Stimulated activated CD8-positive, alpha-beta memory T cell treated with anti-CD3 and anti-CD28 coated beads, Interleukin-4, amount 100 ng/mL, for 1 hour (primary cell): ENCODE measurements at places on chromosomes 12 and 14.

- no peak for DNase-seq
Observed at GRCh38 chr12:69351462-69352236, 3.5 kb downstream of the LYZ start.

GRCh38 chr14:55457496-55457895 lies 17.1 kb upstream of the TBPL2 start:
- DNase-seq: no peak

- DNase-seq: no peak
Observed at GRCh38 chr14:66092748-66093147, 393.4 kb upstream of the CCDC196 start.

DNA sequence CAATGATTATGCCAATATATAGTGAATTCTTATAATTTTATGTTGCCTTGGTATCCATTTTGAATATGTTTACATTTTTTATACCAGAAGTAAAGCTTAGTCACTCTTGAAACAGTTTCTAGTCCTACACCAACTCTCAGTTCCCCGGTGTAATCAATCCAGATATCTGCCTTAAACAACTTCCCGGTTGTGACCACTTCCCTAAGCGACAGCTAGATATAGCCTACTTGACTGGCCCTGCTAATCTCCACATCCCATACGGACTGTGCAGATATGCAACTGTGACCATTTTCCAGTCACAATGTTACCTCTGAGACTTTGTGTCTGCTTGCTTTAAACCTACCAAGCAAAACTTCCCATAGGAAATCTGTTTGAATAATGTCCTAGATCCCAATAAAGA lies 1551.5 kb upstream of the SEL1L start:
- no peak for DNase-seq

- DNase-seq: no peak
Observed at GRCh38 chr14:106846218-106846617, 1319.8 kb downstream of the TMEM121 start.

GRCh38 chr14:103894034-103894722 lies 34.1 kb upstream of the TDRD9 start:
- DNase-seq: no peak

GRCh38 chr14:36506732-36507614 lies 13.1 kb downstream of the NKX2-1 start:
- no peak for DNase-seq

- DNase-seq: no peak
Observed at GRCh38 chr14:56198438-56198837, 80.2 kb downstream of the PELI2 start.

GRCh38 chr14:93368996-93369712 lies 22.2 kb downstream of the COX8C start:
- DNase-seq: no peak

DNA sequence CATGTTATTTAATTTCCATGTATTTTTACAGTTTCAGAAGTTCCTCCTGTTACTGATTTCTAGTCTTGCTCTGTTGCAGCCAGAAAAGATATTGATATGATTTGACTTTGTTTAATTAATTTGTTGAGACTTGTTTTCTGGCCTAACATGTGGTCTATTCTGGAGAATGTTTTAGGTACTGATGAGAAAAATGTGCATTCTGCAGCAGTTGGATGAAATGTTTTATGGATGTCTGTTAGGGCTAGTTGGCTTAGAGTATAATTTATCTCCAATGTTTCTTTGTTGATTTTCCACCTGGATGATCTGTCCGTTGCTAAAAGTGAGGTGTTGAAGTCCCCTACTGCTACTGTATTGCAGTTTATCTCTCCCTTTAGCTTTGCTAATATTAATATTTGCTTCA lies 54.4 kb downstream of the GPR137C start:
- DNase-seq: no peak

DNA sequence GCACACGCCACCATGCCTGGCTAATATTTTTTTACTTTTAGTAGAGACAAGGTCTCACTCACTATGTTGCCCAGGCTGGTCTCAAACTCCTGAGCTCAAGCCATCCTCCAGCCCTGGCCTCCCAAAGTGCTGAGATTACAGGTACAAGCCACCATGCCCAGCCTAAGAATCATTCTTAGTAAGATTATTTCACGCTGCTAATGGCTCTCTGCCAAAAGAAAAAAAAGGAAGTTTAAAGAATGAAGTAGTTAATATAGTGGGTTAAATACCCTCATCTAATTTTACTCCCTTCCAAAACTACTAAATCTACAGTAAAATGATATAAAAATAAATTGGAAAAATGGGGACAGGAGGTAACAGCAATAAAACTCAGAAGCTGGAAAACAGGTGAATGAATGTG lies 2.6 kb downstream of the ETFRF1 start:
- no peak for DNase-seq

DNA sequence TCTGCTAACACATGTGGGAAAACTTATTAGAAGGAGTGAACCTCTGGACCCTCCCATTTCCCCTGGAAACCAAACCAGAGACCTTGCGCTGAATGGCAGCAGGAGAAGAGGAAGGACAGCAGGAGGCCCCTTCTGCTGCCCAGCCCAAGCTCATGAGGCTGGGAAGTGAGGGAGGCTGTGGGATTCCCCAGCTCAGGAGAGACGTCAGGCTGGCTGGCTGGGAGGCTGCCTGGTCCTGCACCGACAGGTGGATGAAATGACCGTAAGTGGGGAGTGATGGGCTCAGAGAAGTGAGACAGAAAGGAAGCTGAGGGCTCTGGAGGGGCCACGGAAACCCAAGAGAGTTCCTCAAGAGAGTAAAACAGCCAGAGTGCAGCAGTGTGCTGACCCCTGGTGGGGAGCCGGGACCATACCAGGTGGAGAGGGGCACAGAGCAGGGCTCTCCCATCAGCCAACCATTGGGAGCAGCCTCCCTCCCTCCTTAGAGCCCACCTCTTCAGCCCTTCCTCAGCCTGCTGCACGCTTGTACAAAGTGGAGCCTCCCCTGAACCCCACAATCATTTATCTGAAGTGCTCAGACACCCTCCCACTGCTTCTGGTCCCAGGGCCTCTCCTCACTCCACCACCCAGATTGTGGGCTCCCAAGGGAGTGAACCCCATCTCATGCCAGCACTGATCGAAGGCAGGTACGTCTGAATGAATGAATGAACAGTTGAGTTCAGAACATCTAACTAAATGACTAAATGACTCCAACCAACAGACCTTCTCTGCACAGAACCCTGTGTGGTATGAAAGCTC lies 14.0 kb downstream of the TAMALIN start:
- DNase-seq: no peak

GRCh38 chr12:23356440-23356839 lies 593.0 kb downstream of the SOX5 start:
- no peak for DNase-seq

DNA sequence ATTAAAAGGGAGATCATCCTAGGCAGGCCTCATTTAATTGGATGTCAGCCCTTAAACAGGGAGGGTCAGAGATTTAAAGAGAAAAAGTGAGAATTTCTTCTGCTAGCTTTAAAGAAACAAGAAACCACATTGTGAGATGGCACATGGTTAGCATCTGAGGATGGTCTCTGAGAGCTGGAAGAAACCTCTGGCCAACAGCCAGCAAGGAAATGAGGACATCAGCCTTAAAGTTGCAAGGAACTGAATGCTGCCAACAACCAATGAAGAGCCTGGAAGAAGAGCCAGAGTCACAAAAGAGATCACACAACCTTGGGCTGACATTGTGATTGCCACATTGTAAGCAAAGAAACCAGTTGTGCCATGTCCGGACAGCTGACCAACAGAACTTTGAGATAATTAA lies 17.5 kb upstream of the FAR2 start:
- no peak for DNase-seq

- DNase-seq: no peak
Observed at GRCh38 chr12:101501410-101501995, 26.4 kb downstream of the SPIC start.

DNA sequence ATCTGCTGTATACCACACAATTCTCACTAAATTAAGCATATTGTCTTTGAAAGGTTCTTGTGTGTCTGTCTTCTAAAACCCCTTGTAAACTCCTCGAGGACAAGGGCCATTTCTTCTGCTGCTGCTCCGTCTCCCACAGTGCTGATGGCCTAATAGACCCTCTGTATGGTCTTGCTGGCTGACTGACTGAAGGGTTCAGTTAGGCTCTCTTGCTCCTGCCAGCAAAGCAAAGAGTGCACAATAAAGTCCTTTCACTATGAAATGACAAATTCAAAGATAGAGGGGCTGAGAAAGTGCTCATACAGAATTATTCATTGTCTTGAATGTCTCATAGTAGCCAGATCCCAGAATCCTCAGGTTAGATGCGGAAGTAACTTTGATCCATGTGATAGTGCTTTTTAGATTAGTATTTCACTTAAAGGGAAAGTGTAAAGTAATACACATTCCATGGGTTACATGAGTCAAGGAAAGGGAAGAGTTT lies 14.2 kb upstream of the RIOX1 start:
- no peak for DNase-seq

- DNase-seq: no peak
Observed at GRCh38 chr12:1657688-1658087, 28.7 kb downstream of the WNT5B start.

DNA sequence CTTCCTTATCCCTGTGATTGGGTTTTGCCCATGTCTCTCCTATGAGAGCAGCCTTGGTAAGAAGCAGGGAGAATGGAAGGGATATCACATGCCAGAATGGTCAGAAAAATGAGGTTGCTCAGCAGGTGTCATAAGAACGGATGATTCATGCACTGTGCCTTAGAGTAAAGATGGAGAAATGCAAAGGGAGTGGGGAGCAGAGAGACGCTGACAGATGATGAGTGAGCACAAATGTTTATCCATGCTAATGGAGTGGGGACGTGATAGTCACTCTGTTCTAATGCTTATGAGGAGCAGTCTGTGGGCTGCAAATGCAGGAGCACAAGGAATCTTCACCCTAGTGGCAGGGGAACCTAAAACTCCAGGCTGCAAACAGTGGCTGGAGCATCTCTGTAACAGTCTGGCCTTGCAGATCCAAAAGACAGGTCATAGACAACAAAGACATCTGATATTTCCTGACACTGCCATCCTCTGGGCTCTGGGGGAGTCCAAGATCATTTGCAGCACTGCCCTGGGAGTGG lies 243.2 kb downstream of the CACNA1C start:
- DNase-seq: no peak

- no peak for DNase-seq
Observed at GRCh38 chr12:6216581-6216980, 16.4 kb downstream of the CD9 start.

DNA sequence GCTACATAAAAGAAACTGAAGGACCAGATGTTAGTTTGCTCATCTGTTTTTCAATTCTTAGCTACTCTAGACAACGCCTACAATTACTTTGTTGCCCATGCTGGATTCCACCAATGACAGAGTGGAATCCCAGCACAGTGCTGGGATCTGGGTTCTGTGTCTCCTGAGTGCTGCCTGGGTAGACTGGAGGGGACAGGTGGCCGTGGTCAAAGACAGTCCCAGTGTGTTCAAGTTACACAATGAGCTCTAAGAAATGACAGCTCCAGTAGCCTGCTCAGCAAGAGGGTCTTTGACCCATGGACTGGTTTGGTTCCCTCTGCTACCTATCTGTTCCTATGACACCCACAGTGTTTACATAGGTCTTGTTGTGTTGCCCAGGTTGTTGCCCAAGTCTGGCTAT lies 38.5 kb downstream of the C2CD5 start:
- DNase-seq: no peak

DNA sequence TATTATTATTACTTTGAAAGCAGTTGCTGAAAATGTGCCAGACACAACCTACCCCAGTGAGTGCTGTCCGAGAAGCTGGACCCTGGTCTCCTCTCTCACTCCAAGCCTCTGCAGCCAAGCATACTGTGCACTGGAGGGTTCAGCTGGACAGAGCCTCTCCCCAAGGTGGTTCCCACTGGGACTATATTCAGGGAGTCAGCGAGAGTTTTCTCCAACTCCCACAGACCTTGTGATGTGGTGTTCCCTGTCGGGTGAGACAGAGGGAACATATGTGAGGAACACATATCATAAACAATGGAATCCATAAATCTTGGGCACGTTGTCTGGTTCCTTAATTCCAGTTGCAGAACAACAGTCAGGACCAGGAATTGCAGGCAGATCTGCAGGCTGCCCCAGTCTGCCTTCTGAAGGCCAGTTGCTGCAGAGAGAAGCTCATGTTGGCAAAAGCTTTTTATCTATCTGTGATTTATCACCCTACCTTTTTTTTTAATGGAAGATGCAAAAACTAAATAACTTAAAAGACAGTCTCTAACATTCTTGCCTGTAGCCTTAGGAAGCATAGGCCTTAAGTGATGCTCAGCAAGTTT lies 619.8 kb upstream of the TBX3 start:
- no peak for DNase-seq

DNA sequence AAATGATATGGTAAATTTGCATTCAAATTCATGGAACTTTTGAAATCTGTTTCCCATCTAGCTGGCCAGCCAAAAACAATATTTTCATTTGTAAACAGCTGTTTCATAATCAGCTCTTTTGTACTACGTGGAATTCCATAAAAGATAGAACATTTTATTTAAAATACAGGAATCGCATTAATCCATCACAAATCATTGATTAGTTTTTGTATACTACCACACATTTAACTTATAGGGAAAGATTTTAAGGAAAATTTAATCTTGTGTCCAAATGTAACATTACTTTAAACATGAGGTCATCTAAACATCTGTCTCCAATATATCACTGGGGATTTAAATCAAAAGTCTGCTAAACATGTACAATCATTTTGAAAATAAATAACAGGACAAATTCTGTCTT lies 33.5 kb downstream of the SLC25A21 start:
- no peak for DNase-seq

GRCh38 chr14:26414926-26415325 lies 182.9 kb downstream of the NOVA1 start:
- DNase-seq: no peak

GRCh38 chr12:54475537-54475936 lies 2.1 kb upstream of the GTSF1 start:
- no peak for DNase-seq

DNA sequence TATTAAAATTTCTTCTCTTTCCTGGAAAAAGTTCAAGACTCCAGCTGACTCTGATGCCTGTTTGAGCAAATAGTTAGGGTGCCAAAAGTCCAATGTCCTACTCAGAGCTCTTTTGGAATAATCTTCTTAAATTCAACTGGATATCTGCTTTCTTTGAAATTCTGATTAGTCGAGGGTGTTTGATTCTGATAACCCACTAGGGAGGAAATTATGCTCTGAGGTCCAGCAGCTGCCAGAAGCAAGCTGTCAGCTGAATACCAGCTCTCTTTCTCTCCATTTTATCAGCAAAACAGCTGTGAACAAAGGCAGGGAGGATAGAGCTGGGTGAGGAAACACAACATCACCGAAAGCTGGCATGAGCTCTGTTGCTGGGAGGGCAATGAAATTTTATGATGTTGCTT lies 141.5 kb downstream of the CAND1 start:
- no peak for DNase-seq

- DNase-seq: no peak
Observed at GRCh38 chr14:65228956-65229747, 126.8 kb upstream of the MAX start.
